ENCODE measurements at places on chromosomes 6 and 20.

DNA sequence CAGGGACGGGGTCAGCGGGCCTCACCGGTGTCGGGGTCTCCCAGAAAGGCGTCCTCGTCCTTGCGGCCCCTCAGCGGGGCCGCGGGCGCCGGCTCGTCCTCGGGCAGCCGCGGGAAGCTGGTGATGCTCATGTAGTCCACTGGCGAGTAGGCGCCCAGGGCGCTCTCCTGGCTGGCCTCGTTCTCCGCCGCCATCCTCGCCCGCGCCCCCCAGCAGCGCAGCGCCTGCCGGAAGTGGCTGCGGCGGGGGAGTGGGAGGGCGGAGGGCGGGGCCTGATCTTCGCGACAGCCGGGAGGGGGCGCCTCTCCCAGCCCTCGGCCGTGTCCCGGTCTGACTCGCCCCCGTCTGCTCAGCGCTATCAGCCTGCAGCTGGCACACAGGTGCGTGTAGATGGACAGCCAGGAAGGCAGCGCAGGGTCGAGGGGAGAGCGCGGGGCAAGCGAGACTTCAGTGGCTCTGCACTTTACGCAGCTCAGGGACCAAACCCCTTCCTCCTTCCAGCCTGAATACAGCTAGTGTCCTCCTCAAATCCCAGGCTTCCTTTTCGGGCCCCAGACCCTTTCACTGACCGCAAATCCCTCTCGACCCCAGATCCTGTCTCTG is at the start of gene GGT7:
TSS of gene GGT7 (minus strand) at position 235 of the 603 bp plus-strand sequence. CDS start at position 194, 41 bp downstream.
- DNase-seq = peak; percentile 85

GRCh38 chr6:160128125-160128683 is 6.6 kb downstream of the SLC22A1 start:
- no peak for DNase-seq

- DNase-seq = no peak
Measured at GRCh38 chr20:5590899-5591298, 159.3 kb upstream of the SHLD1 start.

DNA sequence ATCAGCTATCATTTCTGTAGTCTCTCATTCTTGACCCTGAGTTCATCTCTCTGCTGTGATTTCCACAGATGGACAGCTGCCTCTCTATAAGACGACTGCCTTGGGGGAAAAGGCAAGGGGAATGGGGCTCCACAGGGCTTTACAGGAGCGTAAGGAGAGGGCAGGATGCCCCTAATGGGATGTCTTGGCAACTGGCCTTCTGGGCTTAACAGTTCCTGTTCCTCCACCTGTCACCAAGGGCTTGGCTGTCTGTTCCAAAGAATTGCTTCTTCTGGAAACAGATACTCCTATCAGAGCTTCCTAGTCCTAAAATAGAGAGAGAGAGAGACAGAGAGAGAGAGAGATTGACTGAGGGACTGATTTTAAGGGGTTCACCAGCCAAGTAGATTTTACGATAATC is 181.9 kb downstream of the TMEM200A start:
- no peak for DNase-seq

- no peak for DNase-seq
Measured at GRCh38 chr6:88709819-88710246, 253.6 kb downstream of the RNGTT start.
